ENCODE measurements at places on chromosomes 4 and X.

- no peak for DNase-seq
These were observed 147.2 kb upstream of the WDFY3 start for GRCh38 chr4:85113706-85114105.

- no peak for DNase-seq
These were observed 150.1 kb upstream of the NUDT10 start for GRCh38 chrX:51182545-51182944.

DNA sequence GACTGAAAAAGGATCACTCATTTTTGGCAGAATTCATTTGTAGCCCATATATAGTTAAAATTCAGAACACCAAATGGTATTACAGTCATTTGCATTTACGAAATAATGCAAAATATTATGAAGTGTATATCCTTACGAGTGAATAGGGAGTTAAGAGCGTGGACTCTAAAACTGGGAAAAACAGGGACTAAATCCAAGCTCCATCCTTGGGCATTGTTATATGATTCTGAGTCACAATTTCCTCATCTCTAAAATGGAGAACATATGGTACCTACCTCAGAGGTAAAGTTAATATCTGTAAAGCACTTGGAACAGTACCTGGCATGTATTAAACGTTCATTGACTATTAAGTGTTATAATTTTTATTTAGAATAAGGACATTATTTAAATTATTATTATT lies 106.3 kb downstream of the ZAR1 start:
- DNase-seq, result no peak

GRCh38 chr4:69601065-69601464 lies 38.4 kb downstream of the UGT2A2 start:
- no peak for DNase-seq

- no peak for DNase-seq
These were observed 21.6 kb upstream of the STIM2 start for GRCh38 chr4:26839016-26839415.

- no peak for DNase-seq
These were observed 59.0 kb upstream of the AFF2 start for GRCh38 chrX:148441387-148441786.

DNA sequence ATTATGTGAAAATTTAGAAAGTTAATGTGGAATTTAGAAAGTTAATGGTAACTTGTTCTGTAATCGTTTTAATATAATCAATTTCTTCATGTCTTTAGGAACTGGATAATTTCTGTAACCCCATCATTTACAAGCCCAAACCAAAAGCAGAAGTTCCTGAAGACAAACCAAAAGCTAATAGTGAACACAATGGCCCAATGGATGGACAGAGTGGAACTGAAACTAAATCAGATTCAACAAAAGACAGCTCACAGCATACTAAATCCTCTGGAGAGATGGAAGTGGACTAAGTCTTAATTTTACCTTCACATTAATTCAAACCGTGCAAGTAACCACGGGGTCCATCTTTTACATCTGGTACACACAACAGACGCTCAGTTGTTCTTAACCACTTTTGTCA lies 48.1 kb upstream of the PLK4 start:
- no peak for DNase-seq

- no peak for DNase-seq
These were observed 39.5 kb upstream of the RASL11B start for GRCh38 chr4:52822583-52822971.

Data from CD4-positive, alpha-beta memory T cell (primary cell).